ENCODE measurements at places on chromosomes 16 and 17. TPM values are rescaled to one million over a fixed set of nuclear protein-coding genes. Genes with fewer than 3 reads are reported as not detected.

- no peak overlapping the region for H3K4me3 ChIP-seq
- no peaks in the 10 kb centered on the region for H3K27me3 ChIP-seq
- H3K4me1 ChIP-seq, result no peaks in the 10 kb centered on the region
Measured at GRCh38 chr17:17435323-17435722, 41.5 kb upstream of the MED9 start.

DNA sequence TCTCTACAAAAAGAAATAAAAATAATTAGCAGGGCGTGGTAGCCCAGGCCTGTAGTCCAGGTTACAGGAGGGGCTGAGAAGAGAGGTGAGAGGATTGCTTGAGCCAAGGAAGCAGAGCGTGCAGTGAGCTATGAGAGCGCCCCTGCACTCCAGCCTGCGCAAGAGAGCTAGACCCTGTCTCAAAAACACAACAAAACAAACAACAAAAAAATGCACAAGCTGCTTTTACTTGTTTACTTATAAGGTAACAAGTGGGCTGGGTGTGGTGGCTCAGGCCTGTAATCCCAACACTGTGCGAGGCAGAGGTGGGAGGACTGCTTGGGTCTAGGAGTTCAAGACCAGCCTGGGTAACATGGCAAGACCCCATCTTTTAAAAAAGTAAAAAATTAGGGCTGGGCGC lies 1.7 kb downstream of the CYTH1 start:
- peaks cover 12% of the 10 kb centered on the region for H3K4me1 ChIP-seq
- peak overlapping the region; percentile 65 for H3K4me3 ChIP-seq
- H3K27ac ChIP-seq, result peak overlapping the region; percentile 36

DNA sequence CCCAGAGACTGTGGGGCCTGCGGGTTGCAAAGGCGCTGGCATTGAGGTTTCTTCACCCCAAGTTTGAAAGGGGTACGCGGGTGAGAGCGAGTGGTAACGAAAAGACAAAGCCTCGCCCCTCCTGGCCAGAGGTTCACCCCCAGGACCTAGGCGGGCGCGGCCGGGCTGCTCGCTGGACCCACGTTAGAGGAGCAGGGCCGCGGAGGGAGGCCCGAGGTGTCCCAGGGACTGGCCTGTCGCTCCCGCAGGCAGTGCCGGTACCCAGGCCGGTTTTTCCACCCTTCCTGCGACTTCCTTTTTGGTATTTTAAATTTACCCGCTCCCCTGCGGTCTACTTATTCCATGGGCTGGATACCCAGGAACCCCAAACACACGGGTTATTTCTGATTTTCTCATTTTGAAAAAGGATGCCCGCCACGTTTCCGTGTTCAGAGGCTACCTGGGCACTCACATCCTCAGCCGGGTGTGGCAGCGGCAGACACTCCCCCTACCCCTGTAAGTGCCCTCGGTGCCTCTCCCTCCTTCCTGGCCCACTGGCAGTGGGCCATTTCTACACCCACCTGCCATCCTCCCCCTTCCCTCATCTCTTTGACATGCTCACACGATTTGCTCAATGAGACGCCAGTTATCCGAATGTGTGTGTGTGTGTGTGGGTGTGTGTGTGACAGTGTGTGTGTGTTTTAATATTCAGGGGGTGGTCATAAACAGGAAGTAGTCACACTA lies 1.6 kb upstream of the FOXL1 start:
- H3K4me3 ChIP-seq, result peak overlapping the region; percentile 56
- H3K27ac ChIP-seq, result peak overlapping the region; percentile 97
- DNase-seq, result no peak
- no peaks in the 10 kb centered on the region for H3K27me3 ChIP-seq

Gene GLP2R
- 0.08 TPM for total RNA-seq

GRCh38 chr17:40018211-40019121 lies 3.2 kb downstream of the CSF3 start:
- no peak for DNase-seq
- H3K27ac ChIP-seq, result no peak overlapping the region
- no peaks in the 10 kb centered on the region for H3K36me3 ChIP-seq

Gene PABPN1L
- not detected for total RNA-seq

GRCh38 chr17:37358098-37358829 lies 17.5 kb upstream of the C17orf78 start:
- H3K27ac ChIP-seq, result peak overlapping the region; percentile 93
- H3K4me3 ChIP-seq, result peak overlapping the region; percentile 89
- no peaks in the 10 kb centered on the region for H3K27me3 ChIP-seq
- H3K36me3 ChIP-seq, result peaks cover 5% of the 10 kb centered on the region
- H3K4me1 ChIP-seq, result peaks cover 14% of the 10 kb centered on the region
- no peak for DNase-seq

- H3K4me3 ChIP-seq, result no peak overlapping the region
- no peaks in the 10 kb centered on the region for H3K36me3 ChIP-seq
- DNase-seq, result no peak
- H3K27me3 ChIP-seq, result no peaks in the 10 kb centered on the region
- H3K27ac ChIP-seq, result no peak overlapping the region
Measured at GRCh38 chr16:57478396-57479204, 7.7 kb downstream of the DOK4 start.

Gene KRT25
- total RNA-seq, result not detected

Gene GAST
- total RNA-seq, result not detected

- no peaks in the 10 kb centered on the region for H3K36me3 ChIP-seq
- no peak overlapping the region for H3K27ac ChIP-seq
- H3K4me1 ChIP-seq, result no peaks in the 10 kb centered on the region
- no peak overlapping the region for H3K4me3 ChIP-seq
Measured at GRCh38 chr17:11736613-11737312, 138.5 kb downstream of the DNAH9 start.

- DNase-seq, result no peak
- no peaks in the 10 kb centered on the region for H3K4me1 ChIP-seq
- no peak overlapping the region for H3K27ac ChIP-seq
- no peaks in the 10 kb centered on the region for H3K36me3 ChIP-seq
- H3K4me3 ChIP-seq, result no peak overlapping the region
Measured at GRCh38 chr17:80944326-80944725, 47.3 kb upstream of the CHMP6 start.

GRCh38 chr17:4293572-4293971 lies 29.8 kb upstream of the ANKFY1 start:
- no peak overlapping the region for H3K4me3 ChIP-seq
- H3K36me3 ChIP-seq, result peaks cover 11% of the 10 kb centered on the region
- no peaks in the 10 kb centered on the region for H3K27me3 ChIP-seq

GRCh38 chr17:42525221-42525620 lies 10.8 kb upstream of the NAGLU start:
- H3K27me3 ChIP-seq, result no peaks in the 10 kb centered on the region
- no peak overlapping the region for H3K4me3 ChIP-seq
- peak overlapping the region; percentile 35 for H3K27ac ChIP-seq
- no peaks in the 10 kb centered on the region for H3K36me3 ChIP-seq
- H3K4me1 ChIP-seq, result peaks cover 37% of the 10 kb centered on the region

DNA sequence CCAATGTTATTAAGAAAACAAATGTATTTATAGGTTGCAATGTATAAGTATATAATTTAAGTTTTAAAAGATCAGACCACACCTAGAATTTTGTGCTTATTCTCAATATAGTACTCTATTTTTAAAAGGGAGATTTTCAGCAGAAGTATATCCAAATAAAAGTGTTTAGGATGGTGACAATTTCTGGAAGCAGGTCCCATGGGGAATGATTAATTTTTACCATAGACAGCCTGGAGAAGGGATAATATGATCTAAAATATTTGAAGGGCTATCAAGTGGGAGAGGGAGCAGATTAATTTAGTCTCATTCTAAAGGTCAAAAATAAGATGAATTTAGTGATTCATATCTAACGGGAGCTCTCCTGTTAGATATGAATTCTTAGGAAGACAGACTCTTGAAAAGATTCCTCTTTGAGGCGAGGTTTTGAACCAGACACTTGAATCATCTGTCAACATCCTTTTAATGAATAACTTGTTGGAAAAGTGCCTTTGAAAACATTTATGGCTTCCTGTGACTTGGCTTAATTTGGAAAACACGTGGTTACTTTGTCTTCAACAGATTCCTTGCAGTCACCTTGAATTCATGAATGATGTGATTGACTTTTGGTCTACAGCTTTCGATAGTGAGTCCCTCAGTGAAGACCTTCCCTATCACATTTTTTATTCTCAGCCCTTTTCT lies 29.3 kb upstream of the SMIM36 start:
- no peak overlapping the region for H3K27ac ChIP-seq
- no peak for DNase-seq
- no peaks in the 10 kb centered on the region for H3K27me3 ChIP-seq
- H3K36me3 ChIP-seq, result no peaks in the 10 kb centered on the region
- H3K4me3 ChIP-seq, result no peak overlapping the region

Gene MFAP4
- total RNA-seq, result 0.92 TPM

- no peak for DNase-seq
- H3K4me3 ChIP-seq, result peak overlapping the region; percentile 45
- H3K4me1 ChIP-seq, result peaks cover 8% of the 10 kb centered on the region
- H3K27me3 ChIP-seq, result no peaks in the 10 kb centered on the region
- peak overlapping the region; percentile 34 for H3K27ac ChIP-seq
Measured at GRCh38 chr16:353404-354290, 1.1 kb upstream of the AXIN1 start.

Gene CDRT15
- total RNA-seq, result not detected

Gene TEDC2
- total RNA-seq, result 25.0 TPM
